Mammary microvascular endothelial cell (primary cell): ENCODE measurements at places on chromosomes 1 and 21. TPM values are rescaled to one million over a fixed set of nuclear protein-coding genes. Genes with fewer than 3 reads are reported as not detected.

TCEA3 gene
- total RNA-seq, result 0.40 and 0.44 TPM in 2 replicates

SPRR3 gene
- not detected in 2 replicates for total RNA-seq

LCE2B gene
- total RNA-seq, result not detected in 2 replicates

MCOLN3 gene
- not detected in 2 replicates for total RNA-seq

FCRLB gene
- 3.6 and 4.0 TPM in 2 replicates for total RNA-seq

SERPINC1 gene
- 0.10 TPM in 1 of 2 replicates, not detected in the other for total RNA-seq
